Activated CD4-positive, CD25-positive, alpha-beta regulatory T cell treated with anti-CD3 and anti-CD28 coated beads, Interleukin-2, amount 50 U/mL, for 72 hours (primary cell): ENCODE measurements at places on chromosomes 6 and 20.

GRCh38 chr6:168996356-168996625, 257.4 kb downstream of the THBS2 start:
- no peak for DNase-seq

DNA sequence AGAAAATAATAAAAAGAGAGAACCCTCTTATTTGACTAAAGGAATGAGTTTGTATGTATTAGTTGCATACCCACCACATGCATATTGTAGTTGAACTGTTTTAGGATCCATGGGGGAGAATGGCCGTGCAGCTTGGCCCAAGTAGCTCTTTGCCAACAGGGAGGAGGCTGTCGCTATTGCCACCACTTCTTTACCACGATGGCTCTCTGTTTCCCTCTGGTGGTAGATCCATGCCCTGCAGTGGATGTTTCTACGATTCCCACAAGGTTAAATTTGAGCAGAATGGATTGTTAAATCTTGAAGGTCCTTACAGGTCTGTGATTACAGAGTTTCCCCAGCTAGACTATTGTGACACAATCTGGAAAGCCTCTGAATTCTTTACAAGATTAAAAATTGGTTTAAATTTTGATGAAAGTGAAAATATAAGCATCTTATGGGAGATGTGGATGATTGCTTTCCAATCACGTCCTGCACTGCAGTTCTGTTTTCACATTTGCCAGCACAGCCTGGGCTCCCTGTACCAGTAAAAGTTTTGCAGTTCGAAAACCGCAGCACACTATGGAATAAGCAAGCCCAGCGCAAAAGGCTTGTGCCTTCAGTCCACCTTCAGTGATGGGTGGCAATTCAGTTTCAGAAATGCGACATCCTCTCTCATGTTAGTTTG, 34.4 kb upstream of the FNDC1 start:
- DNase-seq, result peak; percentile 77

GRCh38 chr20:6705106-6705766, 62.2 kb upstream of the BMP2 start:
- no peak for DNase-seq

- no peak for DNase-seq
Observed at GRCh38 chr6:136550045-136550329, 235 bp downstream of the MAP7 start.

DNA sequence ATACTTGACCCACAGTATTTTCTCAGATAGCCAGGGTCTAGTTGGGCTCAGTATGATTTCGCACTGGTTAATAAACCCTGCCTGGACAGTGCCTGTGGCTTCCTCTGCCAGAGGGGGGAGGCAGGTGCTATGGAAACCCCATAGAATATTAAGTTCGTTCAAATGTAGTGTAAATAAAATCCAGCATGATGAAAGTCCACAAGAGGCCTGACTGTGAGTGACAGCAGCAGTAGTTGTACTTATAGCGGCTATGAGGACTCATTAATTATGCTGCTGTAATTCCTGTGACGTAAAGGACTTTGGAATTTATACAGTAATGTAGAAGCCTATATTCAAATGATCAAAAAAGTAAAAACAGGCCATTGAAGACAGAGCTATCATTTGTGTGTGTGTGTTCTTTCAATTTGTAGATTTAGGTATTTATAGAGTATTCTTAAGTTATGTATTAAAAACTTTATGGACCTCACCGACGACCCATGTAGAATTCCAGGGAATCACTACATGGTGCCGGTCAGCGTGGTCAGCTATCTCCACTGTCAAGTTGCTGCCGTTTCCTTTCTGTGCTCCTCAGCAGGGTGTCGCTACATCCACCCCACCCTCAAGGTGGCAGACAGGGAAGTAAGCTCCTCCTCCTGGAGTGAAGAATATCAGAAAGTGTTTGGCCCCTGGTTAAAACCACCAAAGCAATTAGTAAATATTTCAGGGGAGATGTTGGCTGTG, 10.0 kb downstream of the PYGB start:
- DNase-seq, result no peak

GRCh38 chr20:64065062-64065973, 2.3 kb downstream of the TCEA2 start:
- DNase-seq, result no peak

DNA sequence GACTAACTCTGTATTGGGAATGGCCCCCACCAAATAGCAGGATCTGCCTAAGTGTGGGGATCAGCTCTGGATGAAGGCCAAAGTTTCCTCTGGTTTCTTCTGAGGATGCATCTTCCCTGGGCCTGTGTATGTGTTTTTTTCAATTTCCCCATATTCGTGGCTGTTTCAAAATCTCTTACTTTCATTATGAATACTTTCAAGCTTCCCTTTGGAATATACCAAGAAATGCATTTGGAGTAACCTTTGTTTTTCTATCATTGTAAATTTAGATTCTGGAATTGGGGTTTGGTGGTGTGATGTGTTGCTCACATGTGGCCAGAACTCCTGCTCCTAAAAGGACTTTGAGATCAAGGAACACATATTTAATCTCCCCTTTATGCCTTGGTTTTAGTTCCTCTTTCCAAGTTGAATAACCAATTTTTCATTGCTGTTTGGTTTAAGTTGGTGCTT, 8.4 kb downstream of the ENTPD6 start:
- no peak for DNase-seq
